ENCODE measurements at places on chromosomes 11 and 22.

DNA sequence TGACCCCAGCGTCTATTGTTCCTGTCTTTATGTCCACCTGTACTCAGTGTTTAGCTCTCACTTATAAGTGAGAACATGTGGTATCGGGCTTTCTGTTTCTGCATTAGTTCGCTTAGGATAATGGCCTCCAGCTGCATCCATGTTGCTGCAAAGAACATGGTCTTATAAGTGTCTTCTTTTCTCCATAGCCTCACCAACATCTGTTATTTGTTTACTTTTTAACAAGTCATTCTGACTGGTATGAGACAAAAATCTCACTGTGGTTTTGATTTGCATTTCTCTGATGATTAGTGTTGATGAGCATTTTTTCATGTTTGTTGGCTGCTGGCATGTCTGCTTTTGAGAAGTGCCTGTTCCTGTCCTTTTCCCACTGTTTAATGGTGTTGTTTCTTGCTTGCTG is 21.7 kb upstream of the SLN start:
- H3K27me3 ChIP-seq, result peaks cover 6% of the 10 kb centered on the region
- H3K36me3 ChIP-seq, result no peaks in the 10 kb centered on the region
- no peak overlapping the region for H3K4me3 ChIP-seq
- H3K4me1 ChIP-seq, result no peaks in the 10 kb centered on the region
- H3K27ac ChIP-seq, result no peak overlapping the region

DNA sequence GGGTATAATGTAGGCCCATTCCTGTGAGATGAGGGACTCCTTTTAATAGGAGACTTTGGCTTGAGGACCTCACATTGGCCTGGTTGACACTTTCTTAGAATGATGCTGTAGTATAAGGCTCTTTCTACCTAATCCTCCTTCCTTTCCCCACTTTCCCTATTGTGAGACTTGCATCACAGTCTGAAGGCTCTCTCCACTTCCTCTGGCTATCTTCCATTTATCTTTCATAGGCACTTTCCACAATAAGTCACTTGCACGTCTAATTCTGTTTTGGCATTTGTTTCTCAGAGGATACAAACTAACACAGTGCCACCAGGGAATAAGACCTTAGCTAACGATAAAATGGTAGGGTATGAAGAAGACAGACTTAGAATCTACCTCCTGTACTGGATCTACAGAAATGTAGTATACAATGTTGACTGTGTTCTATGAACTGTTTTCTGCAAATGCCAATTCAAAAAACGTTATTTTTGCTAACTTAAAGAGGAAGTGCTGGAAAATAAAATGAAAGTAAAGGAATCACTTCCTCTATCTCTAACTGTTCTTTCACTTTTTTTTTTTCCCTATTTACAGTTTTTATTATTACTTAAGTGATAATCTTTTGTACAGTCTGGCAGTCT is 17.9 kb upstream of the PDE3B start:
- no peaks in the 10 kb centered on the region for H3K4me1 ChIP-seq
- no peak for DNase-seq
- no peaks in the 10 kb centered on the region for H3K27me3 ChIP-seq
- no peaks in the 10 kb centered on the region for H3K36me3 ChIP-seq
- no peak overlapping the region for H3K4me3 ChIP-seq

DNA sequence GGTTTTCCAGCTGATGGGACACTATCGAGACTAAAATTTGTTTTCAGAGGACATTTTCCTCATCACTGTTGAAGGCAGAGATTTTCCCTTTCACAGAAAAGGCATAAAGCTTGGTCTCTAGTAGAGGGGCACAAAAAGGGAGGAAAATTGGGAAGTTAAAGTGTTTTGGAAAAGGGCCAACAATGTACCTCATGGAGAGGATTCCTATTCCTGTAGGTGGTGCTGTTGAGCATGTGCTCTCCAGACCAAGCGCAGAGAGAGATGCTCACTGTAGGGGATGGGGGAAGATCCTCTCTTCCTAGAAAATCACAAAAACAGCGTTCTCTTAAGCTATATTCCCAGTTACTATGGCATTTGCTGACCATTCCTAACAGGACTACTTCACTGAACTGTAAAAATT is 44.9 kb downstream of the OR4C46 start:
- no peak overlapping the region for H3K27ac ChIP-seq
- no peaks in the 10 kb centered on the region for H3K27me3 ChIP-seq
- no peaks in the 10 kb centered on the region for H3K4me1 ChIP-seq

DNA sequence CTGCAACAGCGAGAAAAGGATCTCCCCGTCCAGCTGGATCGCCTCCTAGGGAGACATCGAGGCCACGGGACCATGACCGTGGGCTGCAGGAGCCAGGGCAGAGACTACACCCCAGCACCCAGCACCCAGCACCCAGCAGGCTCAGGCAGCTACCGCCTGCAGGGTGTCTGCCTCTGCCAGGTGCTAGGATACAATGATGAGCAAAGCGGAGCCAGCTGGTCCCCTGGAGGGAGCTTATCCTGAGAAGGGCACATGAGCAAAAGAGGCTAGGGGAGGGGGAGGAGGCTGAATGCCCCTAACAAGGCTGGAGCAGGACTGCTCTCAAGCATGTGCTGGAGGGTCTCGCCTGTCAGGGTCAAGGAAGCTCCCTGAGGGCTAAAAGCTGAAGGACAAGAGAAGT is 4.8 kb upstream of the CASTOR1 start:
- H3K36me3 ChIP-seq, result peaks cover 72% of the 10 kb centered on the region
- no peak overlapping the region for H3K4me3 ChIP-seq
- H3K27me3 ChIP-seq, result no peaks in the 10 kb centered on the region
- no peak overlapping the region for H3K27ac ChIP-seq
- DNase-seq, result no peak

DNA sequence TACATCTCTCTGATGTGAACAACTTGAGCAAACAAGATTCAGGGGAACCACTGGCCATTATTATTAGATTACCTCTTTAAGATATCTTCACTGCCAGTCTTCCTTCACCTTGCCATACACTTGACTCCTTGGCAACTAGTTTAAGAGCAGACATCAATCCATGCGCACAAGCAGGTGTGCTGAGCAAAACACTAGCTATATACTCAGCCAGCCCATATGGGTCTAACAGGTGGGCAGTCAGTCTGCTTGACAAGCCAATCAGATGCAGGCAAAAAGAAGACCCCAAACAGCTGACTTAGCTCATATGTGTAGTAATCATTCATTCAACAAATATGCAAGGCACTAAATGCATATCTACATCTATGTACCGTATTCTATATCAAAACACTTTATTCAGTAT is 101.2 kb downstream of the SIK3 start:
- H3K4me1 ChIP-seq, result peaks cover 42% of the 10 kb centered on the region
- H3K4me3 ChIP-seq, result no peak overlapping the region
- H3K27me3 ChIP-seq, result no peaks in the 10 kb centered on the region
- H3K27ac ChIP-seq, result no peak overlapping the region

DNA sequence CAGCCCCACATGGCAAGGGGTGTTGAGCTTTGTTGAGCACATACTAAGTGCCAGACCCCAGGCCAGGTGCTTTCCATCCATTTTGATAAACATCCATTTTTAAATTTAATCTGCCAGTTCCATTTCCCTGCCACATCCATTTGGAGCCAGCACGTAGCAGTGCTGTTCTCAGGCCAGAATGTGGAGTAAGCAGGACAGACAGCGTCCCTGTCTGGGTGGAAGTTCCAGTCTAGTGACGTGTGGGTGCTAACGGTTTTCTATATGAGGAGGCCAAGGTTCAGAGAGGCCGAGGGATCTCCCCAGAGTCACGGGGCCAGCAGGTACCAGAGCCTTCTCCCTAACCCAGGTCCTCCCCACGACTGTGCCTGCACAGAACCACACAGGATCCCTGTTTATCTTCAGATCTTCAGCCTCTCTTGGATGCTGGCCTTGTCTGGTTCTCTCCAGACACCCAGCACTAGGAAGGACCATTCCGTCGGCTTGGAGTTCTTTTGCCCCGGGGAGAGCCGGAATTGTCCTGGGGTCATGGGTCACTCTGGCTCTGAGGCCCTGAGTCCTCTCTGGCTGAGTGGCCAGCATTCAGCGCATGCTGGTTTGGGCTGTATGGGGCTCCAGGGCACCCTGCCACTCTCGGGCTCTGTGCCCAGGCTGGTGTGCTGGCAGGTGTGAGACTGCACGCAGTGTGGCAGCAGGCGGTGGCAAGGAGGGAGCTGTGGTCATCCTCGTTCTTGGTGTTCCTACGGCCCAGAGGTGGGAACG is 63.6 kb upstream of the PPARA start:
- no peaks in the 10 kb centered on the region for H3K27me3 ChIP-seq
- peak overlapping the region; percentile 96 for H3K4me3 ChIP-seq
- DNase-seq, result peak; percentile 22
- peaks cover 34% of the 10 kb centered on the region for H3K36me3 ChIP-seq

DNA sequence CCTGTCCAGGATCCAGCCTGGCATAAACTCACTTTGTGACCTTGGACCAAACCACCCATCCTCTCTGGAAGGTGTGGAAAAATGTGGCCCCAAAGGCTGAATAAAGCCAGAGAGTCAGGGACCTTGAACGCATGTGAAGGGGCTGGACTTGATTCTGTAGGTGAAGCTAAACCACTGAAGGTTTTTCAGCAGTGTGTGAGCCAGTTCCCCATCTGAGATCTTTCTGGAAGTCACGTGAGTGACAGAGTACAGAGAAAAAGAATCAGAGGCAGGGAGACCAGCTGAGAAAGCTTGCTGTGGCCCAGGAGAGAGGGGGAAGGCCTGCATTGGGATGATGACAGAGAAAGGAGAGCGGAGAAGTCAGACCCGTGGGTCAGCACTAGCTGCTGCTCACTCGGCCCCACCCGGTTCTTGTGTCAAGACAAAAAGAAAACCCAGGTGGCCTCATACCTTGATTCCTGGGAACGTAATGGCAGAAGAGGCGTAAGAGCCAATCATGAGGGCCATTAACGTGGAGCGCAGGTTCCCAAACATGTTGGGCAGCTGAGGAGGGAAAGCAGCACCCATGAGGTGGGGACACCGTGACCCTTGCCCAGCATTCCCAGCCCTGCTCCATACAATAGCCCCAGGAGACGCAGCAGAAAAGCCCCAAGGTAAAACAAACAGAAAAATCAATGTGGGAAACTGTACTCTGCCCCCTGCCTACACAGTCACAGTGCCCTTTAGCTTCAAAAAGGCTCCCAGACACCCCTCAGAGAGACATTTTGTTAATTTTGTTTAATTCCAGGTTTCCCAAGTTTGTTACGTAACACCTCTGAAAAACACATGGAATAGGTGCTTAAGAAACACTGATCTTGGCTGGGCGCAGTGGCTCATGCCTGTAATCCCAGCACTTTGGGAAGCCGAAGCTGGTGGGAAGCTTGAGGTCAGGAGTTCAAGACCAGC is 17.9 kb downstream of the SLC43A1 start:
- no peak overlapping the region for H3K4me3 ChIP-seq
- H3K27ac ChIP-seq, result no peak overlapping the region
- H3K27me3 ChIP-seq, result no peaks in the 10 kb centered on the region
- no peak for DNase-seq

GRCh38 chr11:127205688-127206217 is 205.2 kb upstream of the KIRREL3 start:
- no peaks in the 10 kb centered on the region for H3K36me3 ChIP-seq
- no peak overlapping the region for H3K27ac ChIP-seq
- no peak overlapping the region for H3K4me3 ChIP-seq
- no peaks in the 10 kb centered on the region for H3K4me1 ChIP-seq

DNA sequence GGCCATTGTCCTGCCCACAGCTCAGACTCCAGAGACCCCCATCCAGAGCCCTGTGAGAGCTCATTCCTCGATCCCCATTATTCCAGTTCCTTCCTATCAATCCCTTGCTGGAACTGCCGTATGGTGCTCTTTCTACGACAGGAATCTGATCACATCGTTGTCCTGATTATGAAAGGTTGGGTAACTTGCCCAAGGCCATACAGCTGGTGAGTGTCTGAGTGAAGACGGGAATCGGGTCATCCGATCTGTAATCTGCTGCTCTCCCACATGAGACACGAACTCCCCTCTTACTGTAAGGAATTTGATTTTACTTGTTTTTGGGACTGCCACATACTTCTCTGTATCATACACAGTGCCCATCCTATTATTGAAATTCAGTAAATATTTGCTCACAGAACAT is 149.1 kb downstream of the OPCML start:
- no peak overlapping the region for H3K27ac ChIP-seq
- no peaks in the 10 kb centered on the region for H3K36me3 ChIP-seq
- no peak overlapping the region for H3K4me3 ChIP-seq

DNA sequence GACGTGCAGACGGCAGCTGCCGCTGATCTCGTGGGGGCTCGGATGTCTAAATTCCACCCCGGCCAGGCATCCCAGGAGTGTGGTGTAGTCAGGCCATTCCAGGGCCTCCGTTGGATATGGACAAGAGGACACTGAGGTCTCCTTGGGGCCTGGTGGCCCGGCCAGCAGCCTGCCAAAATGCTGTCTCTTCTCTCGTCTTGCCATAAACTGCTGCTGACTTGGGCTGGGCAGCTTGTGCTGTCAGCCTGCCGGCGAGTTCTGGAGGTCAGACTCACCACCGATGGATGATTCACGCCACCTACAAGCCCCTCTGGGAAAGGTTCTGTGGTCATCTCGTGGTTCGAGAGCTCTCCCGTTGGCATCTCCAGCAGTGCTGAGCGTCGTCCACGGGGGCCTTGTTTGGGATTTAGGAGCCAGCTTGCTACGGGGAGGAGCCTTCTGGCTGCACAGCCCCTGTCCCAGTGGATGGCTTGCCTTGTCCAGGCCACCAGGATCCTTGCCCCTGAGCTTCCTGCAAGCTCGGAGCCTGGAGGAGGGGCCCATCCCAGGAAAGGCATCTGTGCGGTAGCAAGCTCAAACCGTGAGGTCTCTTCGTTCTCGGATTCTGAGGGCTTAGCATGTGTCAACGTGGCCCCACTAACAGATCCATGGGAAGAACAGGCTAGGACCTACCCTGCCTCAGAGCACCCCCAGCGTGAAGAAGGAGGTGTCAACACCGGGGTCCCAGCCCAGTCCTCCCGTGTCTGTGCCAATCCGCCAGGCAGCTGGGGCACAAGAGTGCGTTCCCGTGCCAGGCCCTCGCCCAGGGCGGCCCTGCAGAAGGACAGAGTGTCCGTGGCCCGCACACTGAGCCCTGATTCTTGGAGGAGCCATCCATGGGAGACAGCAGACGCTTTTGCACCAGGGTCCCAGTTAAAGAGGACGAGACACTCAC is 1114.1 kb downstream of the BRD1 start:
- H3K27ac ChIP-seq, result no peak overlapping the region
- H3K4me3 ChIP-seq, result no peak overlapping the region
- no peaks in the 10 kb centered on the region for H3K36me3 ChIP-seq
- no peaks in the 10 kb centered on the region for H3K4me1 ChIP-seq
- peaks cover 42% of the 10 kb centered on the region for H3K27me3 ChIP-seq

DNA sequence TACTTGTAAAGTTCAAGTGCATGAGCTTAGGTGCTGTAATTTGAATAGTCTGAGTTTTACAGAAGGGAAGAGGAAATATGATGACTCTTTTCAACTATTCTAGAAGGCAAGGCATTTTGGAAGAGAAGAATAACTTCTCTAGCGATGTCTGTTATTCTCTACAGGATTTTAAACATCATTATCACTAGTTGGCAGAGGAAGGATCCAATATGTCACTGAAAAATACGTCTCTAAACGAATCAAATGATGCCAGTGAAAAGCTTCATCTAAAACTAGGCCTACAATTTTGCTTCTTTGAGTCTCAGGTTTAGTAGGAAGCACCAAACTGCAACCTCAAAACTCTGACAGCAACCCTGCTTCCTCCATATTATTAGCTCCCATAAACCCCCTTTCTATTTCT is 581.4 kb downstream of the DLG2 start:
- no peaks in the 10 kb centered on the region for H3K27me3 ChIP-seq
- H3K36me3 ChIP-seq, result no peaks in the 10 kb centered on the region
- no peak overlapping the region for H3K4me3 ChIP-seq
- no peaks in the 10 kb centered on the region for H3K4me1 ChIP-seq
- no peak for DNase-seq

- H3K27ac ChIP-seq, result no peak overlapping the region
- DNase-seq, result no peak
- H3K27me3 ChIP-seq, result no peaks in the 10 kb centered on the region
- no peaks in the 10 kb centered on the region for H3K36me3 ChIP-seq
- H3K4me3 ChIP-seq, result no peak overlapping the region
- H3K4me1 ChIP-seq, result no peaks in the 10 kb centered on the region
These were observed 247.7 kb downstream of the GUCY1A2 start for GRCh38 chr11:106770489-106771085.

Data from left ventricle myocardium inferior (tissue), 1 donor.